ENCODE measurements at places on chromosomes 12 and 14.

DNA sequence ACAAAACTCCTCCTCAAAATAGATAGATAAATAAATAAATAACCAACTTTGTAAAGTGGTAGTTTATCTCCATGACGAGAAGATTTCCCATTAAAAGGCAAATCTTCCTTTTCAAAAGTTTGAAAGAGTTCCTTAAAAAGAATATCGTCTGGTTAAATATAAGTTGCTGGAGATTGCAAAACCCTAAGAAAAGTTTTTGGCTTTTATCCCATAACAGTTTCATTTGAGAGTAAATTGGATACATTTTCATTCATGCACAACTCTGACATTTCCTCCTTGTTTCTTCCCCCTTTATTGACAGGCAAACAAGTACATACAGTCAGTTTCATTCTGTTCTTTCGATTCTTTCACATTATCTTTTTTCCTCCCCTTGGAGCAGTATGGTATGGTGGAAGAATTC lies 45.4 kb upstream of the BTG1 start:
- no peak for DNase-seq

DNA sequence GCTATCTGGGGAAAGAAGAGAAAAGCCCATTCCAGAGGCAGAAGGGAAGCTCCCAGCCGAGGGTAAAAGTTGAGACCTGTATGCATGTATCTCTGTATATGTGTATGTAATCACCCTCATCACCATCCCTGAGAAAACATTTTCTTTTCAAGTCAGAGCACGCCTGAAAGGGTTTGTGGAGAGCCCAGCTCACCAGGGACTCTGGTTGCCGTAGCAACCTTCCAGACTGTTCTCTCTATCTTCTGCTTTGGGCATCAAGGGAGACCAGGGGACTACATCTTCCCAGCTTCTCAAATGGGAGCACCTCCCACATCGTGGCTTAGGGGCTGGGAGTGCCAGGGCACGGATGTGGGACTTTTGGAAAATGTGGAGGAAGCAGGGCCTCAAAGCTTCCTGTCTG lies 93.5 kb downstream of the GALNT8 start:
- DNase-seq = no peak

- no peak for DNase-seq
Observed at GRCh38 chr12:20144341-20144740, 224.0 kb upstream of the PDE3A start.

- DNase-seq = no peak
Observed at GRCh38 chr14:39762576-39763401, 330.6 kb upstream of the FBXO33 start.

DNA sequence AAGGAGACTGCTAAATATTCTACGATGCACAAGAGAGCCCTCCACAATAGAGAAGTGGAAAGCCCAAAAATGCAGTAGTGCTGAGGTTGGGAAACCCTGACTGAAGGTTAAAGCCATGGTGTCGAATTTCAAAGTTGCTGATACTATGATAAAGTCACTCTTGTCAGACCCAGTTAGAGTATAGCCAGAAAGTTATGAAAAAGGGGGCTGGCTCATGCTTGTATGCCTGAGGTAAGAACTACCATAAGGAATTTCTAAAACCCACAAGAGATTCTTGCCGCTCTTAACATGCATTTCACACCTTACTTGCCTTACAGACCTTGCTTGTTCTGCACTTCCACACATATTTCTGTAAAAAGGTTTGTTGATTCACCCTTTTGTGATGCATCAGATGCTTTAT lies 184.6 kb downstream of the SLC6A15 start:
- no peak for DNase-seq

GRCh38 chr12:73445658-73446324 lies 1091.8 kb upstream of the ATXN7L3B start:
- DNase-seq = no peak

DNA sequence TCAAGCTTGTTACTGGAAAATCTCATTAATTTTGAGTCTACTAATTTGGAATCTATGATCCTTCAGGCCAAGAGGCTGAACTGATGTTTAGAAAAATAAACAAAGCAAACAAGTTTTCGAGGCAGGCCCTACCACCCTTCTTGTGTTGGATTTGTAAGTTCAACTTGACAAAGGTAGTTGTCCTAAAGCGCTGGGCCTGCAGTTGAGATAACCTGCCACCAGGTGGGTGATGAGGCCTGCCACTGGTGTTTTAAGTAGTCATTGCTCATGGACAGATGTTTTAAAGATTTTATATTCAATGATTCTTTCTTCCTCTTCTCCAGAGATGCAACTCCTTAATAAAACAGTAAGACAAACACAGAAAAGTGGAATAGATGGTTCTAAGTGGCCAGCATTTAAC lies 19.4 kb downstream of the ACVRL1 start:
- DNase-seq = peak; percentile 58

DNA sequence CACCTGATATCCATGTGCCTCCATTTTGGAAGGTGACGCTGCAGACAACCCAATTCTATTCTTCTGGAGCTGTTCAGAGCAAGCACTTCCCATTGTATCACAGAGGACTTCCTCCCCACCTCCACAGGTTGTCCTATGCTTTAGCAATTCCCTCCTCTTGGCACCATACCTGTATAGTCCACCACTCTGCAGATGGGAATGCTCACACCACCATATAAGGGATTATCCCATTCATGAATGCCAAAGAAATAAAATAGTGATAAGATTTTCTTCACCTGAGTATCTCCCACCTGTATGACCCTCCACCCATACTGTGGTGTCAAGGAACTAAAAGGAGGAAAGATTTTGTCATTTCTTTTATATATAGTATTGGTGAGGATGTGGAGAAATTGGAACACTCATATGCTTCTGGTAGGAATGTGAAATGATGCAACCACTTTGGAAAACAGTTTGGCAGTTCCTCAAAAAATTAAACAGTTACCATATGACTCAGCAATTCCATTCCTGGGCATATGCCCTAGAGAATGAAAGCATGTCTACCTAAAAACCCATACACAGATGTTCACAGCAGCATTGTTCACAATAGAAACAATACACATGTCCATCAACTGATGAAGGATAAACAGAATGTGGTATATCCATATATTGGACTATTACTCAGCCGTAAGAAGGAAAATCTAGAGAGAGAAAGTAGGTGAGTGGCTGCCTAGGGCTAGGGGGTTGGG lies 75.2 kb downstream of the FIGNL2 start:
- DNase-seq = no peak

DNA sequence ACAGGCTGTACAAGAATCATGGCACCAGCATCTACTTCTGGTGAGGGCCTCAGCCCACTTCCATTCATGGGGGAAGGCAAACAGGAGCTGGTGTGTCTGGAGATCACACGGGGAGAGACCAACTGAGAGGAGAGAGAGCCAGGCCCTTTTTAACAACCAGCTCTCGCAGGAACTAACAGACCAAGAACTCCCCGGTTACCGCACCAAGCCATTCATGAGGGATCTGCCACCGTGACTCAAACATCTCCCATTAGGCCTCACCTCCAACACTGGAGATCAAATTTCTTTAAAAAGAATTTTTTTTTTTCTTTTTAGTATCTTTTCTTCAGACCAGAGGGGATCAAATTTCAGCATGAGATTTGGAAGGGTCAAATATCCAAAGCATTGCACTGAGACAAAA lies 16.7 kb upstream of the AQP2 start:
- no peak for DNase-seq

- DNase-seq = no peak
Observed at GRCh38 chr14:96616161-96616721, 114.1 kb downstream of the PAPOLA start.

DNA sequence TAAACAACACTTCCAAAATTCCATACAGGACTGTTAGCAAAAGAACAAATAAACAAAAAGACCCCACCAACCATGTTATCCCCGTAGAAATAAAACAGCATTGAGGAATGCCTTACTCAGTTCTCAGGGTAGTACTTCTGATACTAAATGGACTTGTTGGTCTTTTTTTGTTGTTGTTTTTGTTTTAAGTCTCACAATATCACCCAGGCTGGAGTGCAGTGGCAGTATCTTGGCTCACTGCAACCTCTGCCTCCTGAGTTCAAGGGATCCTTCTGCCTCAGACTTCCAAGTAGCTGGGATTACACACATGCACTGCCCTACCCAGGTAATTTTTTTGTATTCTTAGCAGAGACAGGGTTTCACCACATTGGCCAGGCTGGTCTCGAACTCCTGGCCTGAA lies 17.1 kb downstream of the HNRNPC start:
- no peak for DNase-seq

DNA sequence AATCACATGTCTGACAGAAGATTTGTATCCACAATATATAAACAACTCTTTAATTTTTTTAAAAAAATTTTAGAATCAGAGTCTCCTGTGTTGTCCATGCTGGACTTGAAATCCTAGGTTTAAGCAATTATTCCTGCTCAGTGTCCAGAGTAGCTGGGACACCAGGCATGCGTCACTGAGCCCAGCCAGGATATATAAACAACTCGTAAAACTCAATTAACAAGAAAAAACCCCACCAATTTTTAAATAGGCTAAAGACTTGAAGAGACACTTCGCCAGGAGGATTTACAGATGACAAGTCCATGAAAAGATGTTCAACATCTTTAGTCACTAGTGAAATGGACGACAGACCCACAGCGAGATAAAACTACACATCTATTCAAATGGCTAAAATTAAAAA lies 2.0 kb upstream of the SCN8A start:
- DNase-seq = no peak

DNA sequence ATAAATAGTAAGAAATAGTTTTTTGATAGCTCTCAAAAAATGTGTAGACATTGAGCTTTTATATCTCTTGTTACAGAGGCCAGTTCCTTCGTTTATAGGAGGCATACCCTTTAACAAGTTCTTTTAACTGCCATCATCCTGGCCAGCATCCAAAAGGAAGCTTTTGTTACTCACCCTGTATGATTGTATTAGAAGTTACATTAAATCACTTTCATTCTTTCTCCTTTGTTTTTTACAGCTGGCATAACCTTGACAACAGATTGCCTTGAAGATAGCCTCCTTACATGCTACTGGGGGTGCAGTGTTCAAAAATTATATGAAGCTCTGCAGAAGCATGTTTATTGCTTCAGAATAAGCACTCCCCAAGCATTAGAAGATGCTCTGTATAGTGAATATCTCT lies 20.1 kb downstream of the CGRRF1 start:
- DNase-seq = no peak

- DNase-seq = no peak
Observed at GRCh38 chr12:130714091-130714590, 2.0 kb downstream of the RIMBP2 start.

DNA sequence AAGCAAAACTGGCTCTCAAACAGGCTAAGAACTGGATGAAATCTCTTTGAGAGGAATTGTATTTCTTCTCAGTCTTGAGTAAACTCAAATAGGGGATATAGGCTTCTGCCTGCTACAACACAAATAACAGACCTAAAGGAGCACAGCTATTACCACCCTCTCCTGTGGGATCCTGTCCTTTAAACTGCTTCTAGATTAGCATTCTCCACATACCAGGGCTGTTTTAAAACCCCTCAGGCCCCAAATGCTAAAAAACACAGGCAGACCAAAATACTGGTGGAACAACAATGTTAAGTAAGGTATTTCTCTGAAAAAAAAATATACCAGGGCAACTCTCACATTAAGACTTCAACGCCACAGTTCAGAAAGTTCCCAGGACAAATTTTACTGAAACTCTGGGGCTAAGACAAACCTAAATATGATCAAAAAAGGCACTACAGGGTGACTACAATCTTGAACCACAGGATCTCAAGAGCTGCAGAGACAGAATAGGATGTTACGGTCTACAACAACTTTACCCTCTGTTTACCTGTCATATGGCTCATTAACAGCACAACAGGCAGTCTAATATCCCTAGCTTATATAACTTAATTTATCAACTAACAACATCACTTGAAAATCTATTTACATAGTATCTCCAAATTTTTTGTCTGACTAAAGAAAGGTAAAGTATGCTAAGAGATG lies 7.2 kb downstream of the CPNE8 start:
- DNase-seq = no peak

- DNase-seq = no peak
Observed at GRCh38 chr14:26984311-26985177, 386.7 kb upstream of the NOVA1 start.

- no peak for DNase-seq
Observed at GRCh38 chr14:45120096-45120495, 14.2 kb downstream of the FKBP3 start.

GRCh38 chr14:47261350-47261749 lies 414.1 kb downstream of the MDGA2 start:
- DNase-seq = no peak

GRCh38 chr14:68172627-68173026 lies 353.0 kb downstream of the RAD51B start:
- no peak for DNase-seq

DNA sequence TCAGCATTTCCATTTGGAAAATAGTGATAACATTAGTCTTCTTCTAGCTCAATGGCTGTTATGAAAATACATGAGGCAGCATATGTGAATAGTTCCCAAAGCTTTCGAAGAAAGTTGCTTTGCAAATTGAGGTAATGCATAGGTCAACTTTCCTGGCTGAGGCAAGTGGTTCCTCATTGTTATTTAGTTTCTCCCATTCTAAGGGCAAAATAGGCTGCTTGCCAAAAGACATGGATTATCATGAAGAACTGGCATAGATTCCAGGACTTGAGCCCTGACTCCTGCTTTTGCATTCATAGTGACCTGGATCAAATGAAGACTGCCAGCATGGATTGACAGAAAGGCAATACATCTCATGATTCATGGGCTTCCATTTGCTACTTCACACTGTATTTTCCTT lies 35.7 kb downstream of the LRFN5 start:
- DNase-seq = no peak

- DNase-seq = no peak
Observed at GRCh38 chr12:12925388-12925787, 26.6 kb downstream of the GPRC5D start.

DNA sequence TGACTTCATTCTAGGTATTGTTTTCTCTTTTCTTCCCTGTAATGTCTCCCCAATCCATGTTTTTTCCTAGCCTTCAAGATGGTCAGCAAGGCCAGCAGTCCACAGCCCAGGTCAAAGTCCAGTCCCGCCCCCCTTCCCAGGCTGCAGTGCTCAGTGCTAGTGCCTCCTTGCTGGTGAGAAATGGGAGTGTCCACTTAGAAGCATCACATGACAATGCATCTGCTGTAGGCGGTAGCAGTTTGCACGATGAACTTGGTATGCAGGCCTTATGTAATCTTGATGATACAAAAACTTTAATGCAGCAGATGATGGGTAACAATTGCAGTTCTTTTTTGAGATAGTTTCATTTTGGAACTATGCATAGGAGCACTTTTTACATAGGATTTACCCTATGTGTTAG lies 88.4 kb downstream of the PCNX1 start:
- DNase-seq = no peak

DNA sequence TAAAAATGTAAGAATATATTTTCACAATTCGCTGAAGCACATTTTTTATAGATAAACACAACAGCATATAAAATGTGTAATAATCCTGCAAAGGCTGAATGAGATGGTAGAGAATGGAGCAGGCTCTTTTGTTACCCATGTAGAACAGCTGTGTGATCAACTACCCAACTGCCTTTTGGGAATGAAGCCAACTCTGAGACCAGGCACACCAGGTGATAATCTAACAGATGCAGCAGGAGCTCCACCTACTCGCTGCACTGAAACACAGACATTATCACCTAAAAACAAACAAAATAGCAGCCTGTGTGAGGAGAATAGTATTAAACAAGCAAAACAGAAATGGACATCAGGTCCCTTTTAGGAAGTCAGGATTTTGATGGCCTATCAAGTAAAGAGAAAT lies 183.3 kb downstream of the CCDC59 start:
- no peak for DNase-seq

GRCh38 chr12:12839873-12840579 lies 26.9 kb downstream of the DDX47 start:
- DNase-seq = no peak

GRCh38 chr14:74618078-74618952 lies 6.3 kb upstream of the LTBP2 start:
- peak; percentile 60 for DNase-seq

GRCh38 chr12:93322784-93323183 lies 54.9 kb upstream of the NUDT4 start:
- DNase-seq = no peak
